Naive thymus-derived CD8-positive, alpha-beta T cell (primary cell): ENCODE measurements at places on chromosomes 5 and 9. TPM values are rescaled to one million over a fixed set of nuclear protein-coding genes. Genes with fewer than 3 reads are reported as not detected.

STX17 gene
- 33.9 TPM for polyA plus RNA-seq

BTNL8 gene
- not detected for polyA plus RNA-seq

PLPP7 gene
- 0.57 TPM for polyA plus RNA-seq

PCDHB8 gene
- not detected for polyA plus RNA-seq

CATSPER3 gene
- polyA plus RNA-seq, result 0.67 TPM

GRCh38 chr5:172713809-172714490 lies 57.0 kb downstream of the DUSP1 start:
- DNase-seq, result no peak

- no peak for DNase-seq
Observed at GRCh38 chr9:109020581-109021511, 7.5 kb upstream of the CTNNAL1 start.

DNA sequence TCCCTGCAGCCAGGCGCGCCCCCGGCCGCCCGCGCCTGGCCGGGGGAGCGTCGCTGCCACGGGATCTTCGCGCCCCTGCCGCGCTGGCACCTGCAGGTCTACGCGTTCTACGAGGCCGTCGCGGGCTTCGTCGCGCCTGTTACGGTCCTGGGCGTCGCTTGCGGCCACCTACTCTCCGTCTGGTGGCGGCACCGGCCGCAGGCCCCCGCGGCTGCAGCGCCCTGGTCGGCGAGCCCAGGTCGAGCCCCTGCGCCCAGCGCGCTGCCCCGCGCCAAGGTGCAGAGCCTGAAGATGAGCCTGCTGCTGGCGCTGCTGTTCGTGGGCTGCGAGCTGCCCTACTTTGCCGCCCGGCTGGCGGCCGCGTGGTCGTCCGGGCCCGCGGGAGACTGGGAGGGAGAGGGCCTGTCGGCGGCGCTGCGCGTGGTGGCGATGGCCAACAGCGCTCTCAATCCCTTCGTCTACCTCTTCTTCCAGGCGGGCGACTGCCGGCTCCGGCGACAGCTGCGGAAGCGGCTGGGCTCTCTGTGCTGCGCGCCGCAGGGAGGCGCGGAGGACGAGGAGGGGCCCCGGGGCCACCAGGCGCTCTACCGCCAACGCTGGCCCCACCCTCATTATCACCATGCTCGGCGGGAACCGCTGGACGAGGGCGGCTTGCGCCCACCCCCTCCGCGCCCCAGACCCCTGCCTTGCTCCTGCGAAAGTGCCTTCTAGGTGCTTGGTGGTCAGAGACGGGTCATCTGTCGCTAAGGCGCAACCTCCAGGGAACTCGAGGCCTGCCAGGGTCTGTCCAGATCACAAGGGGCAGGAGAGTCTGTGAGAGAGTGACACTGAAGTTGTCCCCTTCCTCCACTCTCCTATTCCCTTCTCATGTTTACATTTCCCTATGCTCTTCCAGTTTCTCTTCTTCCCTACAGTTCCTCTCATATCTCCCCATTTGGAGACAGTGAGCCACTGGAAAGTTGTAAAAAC lies 1.3 kb downstream of the GPR150 start:
- DNase-seq, result peak; percentile 10

- no peak for DNase-seq
Observed at GRCh38 chr5:62506659-62507460, 71.8 kb upstream of the LRRC70 start.

DNA sequence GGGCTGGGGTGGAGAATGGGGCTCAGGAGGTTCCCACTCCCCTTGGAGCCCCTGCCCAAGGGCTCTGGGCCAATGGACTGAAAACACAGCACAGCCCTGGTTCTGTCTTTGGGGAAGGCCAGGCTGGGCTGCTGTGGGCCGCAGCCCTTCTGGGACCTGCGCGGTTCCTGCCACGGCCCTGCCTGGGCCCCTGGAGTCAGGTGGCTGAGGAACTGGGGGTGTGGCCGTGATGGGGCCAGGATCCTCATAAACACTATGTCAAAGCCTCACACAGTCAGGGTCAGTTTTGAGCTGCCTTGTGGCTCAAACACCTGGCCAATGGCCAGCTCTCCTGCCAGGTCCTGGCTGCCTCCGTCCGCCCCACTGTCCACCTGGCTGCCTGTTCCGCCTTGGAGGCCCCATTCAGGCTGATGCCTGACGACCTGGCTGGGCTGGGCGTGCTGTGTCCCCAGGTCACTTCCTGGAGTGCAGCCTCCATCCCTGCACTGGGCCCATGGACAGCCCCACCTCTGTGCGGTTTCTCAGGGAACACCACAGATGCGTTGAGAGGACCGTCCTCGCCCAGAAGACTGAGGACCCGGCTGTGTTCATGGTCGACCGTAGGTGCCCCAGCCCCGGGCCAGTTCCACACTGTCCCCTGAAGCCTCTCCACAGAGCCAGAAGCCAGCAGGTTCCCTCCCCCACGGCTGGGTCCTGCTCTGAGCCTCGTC lies 27.5 kb downstream of the PAEP start:
- DNase-seq, result no peak

DNA sequence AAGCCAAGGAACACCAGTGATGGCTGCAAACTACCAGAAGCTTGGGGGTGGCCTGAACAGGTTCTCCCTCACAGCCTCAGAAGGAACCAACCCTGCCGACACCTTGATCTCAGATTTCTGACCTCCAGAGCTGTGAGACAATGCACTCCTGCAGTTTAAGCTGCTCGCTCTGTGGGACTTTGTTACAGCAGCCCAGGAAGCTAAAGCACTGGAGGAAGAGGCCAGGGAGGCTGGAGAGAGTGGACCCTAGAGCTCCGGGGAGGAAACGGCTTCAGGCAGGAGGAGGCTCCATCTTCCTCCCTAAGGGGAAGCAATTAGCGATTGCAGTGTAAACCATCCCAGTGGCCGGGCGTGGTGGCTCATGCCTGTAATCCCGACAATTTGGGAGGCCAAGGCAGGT lies 25.1 kb downstream of the BARX1 start:
- DNase-seq, result no peak

DNA sequence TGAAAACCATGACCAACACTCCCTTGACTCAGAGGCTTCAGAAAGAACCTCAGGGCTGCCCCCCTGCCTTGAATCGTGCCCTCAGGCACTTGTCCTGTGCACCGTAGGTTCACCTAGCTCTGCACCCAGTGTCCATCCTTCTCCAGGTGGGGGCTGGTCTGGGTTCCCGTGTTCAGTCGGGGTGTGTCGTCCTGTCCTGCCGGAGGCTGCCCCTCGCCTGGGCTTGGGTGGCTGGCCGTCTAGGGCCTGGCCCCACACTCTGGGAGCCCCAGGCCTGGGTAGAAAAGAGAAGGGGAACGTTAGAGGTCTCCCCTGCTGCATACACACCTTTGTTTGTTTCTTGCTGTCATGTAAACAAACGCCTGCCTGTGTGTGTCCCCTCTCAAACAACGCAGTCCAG lies 29.3 kb downstream of the CATSPER3 start:
- DNase-seq, result no peak

GRCh38 chr5:29963956-29964355 lies 1229.5 kb upstream of the CDH6 start:
- DNase-seq, result no peak

DNA sequence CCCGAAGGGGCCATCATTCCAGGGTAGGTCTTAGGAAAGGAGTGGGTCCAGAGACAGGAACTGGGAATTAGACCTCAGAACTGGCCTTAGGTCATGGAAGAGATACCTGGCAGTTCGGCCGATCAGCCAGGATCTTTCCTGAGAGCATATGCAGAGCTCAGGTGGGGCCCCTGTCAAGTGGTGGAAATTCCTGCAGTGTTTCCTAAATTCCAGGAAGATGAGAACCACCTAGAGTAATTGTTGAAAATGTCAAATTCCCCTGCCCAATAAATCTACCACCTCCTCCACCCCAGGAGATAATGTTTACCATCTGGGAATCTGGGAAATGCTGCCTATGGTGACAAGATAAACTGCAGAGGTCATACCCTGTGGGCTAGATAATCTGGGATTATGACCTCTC lies 14.6 kb downstream of the TMEM171 start:
- DNase-seq, result no peak

GRCh38 chr9:121360601-121361374 lies 9.3 kb downstream of the STOM start:
- DNase-seq, result no peak

DNA sequence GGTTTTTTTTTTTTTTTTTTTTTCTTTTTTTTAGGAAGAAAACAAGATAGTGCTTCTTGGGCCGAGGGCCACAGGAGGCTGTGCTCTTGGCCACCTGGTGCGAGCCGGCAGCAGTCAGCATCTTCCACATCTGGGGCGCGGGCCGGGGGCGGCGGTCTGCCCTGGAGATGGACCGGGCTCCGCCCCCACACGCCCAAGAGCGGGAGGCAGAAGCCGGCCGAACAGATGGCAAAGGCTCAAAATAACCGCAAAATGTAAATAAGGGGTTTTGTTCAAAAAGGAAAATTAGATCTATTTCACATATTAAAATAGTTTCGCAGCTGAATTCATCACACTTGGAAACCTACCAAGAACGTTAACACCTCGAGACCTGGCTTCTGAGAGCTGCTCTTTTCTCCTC lies 51.5 kb upstream of the UBAC1 start:
- peak; percentile 18 for DNase-seq
